ENCODE measurements at places on chromosomes 6 and 20.

GRCh38 chr6:72042088-72042487, 155.7 kb downstream of the RIMS1 start:
- DNase-seq = no peak

DNA sequence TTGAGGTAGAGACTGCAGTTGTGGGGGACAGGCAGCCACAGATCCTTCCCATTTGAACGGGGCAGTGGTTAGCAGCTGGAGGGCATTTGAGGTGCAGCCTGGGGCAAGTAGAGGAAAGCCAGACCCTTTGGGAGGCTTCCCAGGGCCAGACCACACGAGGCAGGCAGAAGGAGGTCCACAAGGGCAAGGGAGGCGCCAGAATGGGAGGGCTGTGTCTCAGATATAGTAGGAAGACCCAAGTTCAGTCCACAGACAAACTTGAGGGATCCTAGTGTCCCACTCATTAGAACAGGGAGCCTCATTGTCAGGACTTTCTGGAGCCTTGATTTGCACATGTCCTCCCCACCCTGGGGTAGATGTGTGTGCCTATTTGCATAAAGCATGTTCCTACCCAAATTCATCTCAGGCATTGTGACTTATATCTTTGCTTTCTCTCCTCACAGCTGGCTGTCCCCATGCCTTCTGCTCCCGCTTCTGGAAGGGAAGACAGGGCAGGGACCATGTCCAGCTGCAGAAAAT, 166.0 kb downstream of the VEGFA start:
- no peak for DNase-seq

DNA sequence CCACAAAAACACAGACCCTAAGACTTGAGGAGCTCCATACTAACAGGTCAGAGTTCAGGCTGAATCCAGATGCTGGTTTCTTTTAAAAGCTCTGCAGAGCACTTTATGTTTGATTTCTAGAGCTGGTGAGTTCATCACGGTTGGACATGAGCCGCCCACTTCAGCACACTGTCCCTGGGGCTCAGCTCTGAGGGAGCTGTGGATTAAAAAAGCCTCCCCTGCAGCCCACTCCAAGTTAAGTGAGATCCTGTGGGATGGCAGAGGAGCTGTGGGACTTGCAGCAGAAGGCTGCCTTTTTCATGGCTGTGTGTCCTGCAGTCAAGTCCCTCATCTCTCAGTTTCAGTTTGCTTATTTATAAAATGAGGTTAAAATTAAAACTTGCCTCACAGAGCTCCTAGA, 110.5 kb downstream of the FOXO3 start:
- no peak for DNase-seq

DNA sequence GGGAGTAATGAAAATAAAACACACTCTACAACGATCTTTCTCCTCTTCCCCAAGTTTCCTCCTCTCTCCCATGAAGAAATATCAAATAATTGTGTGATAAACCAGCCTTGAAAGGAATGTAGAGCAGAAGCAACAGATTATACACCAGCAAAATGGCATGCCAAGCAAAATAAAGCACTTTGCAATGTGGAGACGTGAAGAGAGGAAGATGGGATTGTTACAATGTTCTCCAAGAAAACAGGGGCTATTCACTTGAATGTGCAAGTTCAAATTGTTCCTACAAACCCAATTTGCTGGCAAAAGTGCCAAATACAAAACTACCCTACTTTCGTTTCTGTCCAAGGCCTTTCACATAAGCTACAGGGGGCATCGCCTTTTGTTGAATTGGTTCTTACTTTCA, 185.1 kb downstream of the PDE7B start:
- no peak for DNase-seq

- no peak for DNase-seq
Observed at GRCh38 chr6:154219250-154219649, 137.4 kb downstream of the IPCEF1 start.

- DNase-seq = peak; percentile 72
Observed at GRCh38 chr20:48394415-48395081, 433.3 kb downstream of the PREX1 start.

GRCh38 chr6:76003113-76003512, 69.3 kb downstream of the IMPG1 start:
- DNase-seq = no peak

- no peak for DNase-seq
Observed at GRCh38 chr6:158717341-158718330, 67.8 kb downstream of the SYTL3 start.

GRCh38 chr6:94902974-94903628, 674.2 kb upstream of the MANEA start:
- no peak for DNase-seq

DNA sequence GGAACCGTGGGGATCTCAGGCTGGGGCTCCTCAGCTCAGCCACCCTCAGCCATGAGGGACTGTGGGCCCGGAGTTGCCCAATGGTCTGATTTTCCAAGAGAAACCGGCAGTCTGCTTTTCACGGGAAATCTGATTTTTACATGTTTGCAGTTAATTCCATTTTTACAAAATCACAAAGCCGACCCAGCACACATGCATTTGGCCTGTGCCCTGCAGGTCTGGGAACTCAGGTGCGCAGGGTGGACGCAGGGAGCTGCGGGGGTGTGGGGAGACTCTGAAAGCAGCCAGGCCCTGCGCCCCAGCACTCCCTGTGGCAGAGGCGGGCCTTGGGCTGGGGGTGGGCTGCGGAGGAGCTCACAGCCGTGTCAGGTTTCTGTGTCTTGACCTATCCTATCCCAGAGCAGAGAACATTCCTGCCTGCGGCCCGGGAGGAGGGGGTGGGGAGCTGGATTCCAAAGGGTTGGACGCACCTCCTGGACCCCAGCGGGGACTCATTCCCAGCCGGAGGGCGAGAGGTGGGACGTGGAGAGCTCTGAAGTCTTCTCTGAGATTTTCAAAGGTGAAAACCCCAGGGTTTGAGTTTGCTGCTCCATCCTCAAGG, 60.6 kb downstream of the ADNP start:
- peak; percentile 71 for DNase-seq

GRCh38 chr6:87289571-87289970, 32.8 kb upstream of the SMIM8 start:
- DNase-seq = no peak

DNA sequence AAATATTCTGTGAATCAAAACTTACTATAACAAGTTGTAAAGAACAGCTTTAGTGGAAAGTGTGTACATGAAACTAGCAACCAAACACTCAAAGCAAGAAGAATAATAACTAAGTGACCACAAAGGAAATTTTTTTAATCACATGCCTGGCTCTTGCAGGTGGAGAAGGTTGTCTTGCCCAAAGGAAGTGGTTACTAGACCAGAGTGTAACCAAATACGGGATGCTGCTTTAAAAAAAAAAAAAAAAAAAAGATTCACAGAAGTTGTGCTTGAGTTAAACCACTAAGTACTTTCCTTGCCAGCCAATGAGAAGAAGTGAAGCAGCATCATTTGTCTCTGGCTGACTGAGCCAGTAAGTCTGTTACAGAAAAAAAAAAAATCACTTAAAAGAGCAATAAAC, 19.1 kb upstream of the HLA-DQB1 start:
- DNase-seq = no peak

DNA sequence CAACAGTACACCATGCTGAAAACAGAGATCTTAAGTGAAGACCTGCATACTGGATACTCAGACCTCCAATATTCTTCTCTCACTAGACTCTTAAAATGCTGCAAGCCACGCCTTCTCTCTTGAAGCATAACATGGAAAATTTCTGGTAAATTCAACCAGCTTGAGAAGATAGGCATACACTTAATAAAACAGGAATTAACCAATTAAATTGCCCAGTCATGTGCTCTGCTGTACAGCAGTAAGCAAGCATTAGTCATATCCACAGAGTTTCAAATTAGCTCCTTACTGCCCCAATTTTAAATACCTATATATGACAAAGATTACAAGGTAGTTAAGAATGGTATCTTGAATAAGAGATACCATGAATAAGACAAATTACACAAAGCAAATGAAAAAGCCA, 53.8 kb downstream of the C6orf58 start:
- no peak for DNase-seq

GRCh38 chr6:143074670-143075318, 14.1 kb downstream of the AIG1 start:
- DNase-seq = no peak

DNA sequence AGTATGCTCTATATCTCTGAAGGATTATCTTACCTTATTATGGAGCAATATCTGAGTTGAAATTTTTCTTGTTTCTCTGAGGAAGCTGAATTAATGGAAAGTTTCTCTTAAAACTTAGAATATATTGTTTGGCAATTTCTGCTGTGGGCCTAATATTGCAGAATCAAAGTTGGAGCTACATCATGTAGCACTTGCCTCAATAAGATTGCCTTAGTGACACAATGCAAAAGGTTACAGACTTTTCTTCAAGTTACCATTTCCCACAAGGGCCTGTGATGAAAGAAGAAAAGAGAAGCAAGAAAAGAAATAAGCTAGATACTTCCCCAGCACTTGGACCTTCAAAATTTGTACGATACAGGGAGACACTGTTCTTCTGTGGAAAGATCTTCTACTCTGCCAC, 151.2 kb downstream of the SOBP start:
- no peak for DNase-seq

DNA sequence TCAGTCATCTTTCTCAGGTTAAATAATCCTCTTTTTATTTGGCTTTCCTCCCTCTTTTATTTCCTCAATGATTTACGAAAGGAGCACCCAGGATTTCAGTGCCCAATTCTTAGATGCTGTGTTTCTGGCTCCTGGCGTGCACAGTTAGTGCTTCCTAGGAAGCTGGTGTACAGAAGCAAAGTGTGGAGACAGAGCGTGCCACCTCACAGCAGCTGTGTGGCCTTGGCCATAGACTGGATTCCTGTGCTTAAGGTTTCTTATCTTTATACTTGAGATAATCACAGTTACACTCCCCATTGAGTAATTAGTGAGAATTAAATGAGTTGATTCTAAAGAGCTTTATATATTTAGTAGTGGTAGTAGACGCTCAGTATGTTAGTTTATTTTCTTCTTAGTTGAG, 39.7 kb upstream of the GJA1 start:
- DNase-seq = no peak

- DNase-seq = no peak
Observed at GRCh38 chr6:3835785-3836184, 13.4 kb upstream of the FAM50B start.

GRCh38 chr6:154161689-154162088, 122.6 kb downstream of the OPRM1 start:
- no peak for DNase-seq
